ENCODE measurements at places on chromosomes 11 and 22.
A peak's percentile ranks its signal among the peaks of the same experiment; 100 is the strongest.

DNA sequence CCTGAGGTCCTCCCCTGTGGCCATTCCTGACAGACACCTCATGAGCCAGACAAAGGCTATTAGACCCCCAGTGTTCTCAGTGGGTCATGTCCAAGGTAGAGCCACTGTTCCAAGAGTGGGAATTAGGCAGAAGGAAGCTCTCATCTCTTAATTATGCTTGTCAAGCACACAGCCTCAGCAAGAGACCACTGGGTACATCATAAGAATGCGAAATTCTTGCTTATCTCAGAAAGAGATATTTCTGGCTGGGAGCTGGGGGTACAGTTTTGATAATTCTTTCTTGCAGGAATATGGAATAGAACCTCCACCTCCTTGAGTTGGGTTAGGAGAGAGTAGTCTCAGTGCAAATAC lies 1280.0 kb upstream of the CNTN5 start:
- DNase-seq, result no peak

- peak; percentile 54 for DNase-seq
Measured at GRCh38 chr11:61297341-61297740, 2.2 kb upstream of the VWCE start.

DNA sequence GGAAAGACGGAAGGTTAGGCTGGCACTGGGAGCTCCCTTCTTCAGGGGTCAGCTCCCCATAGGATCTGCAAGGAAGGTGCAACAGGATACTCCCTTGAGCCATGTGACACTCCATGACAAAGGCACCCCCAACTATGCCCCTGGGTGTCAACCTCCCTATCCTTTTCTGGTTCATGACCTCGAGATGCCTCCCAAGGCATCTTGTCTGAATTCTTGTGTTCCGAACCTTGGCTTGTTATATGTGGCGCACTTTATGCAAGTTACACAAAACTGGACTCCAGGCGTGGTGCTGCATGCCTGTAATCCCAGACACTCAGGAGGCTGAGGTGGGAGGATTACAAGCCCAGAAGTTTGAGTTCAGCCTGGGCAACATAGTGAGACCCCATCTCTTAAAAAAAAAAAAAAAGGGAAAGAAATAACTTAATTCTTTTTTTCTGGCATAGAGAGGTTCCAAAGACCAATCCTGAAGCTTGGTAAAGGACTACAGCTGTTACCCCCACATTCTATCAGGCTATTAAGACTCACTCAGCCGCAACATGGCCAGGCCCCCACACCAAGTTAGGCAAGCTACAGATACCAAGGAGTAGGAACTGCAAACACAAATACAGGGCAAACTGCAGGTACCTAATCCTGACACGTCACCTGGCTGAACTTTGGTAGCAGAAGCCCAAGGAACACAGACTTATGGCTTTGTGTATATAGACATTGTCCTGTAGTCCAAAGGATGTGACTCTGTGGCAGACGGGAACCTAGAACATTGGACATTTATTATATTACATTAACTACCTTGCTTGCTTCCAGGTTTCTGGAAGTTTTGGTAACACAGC lies 1.4 kb downstream of the C11orf24 start:
- no peak for DNase-seq

GRCh38 chr22:27775758-27776649 lies 25.6 kb downstream of the MN1 start:
- no peak for DNase-seq

DNA sequence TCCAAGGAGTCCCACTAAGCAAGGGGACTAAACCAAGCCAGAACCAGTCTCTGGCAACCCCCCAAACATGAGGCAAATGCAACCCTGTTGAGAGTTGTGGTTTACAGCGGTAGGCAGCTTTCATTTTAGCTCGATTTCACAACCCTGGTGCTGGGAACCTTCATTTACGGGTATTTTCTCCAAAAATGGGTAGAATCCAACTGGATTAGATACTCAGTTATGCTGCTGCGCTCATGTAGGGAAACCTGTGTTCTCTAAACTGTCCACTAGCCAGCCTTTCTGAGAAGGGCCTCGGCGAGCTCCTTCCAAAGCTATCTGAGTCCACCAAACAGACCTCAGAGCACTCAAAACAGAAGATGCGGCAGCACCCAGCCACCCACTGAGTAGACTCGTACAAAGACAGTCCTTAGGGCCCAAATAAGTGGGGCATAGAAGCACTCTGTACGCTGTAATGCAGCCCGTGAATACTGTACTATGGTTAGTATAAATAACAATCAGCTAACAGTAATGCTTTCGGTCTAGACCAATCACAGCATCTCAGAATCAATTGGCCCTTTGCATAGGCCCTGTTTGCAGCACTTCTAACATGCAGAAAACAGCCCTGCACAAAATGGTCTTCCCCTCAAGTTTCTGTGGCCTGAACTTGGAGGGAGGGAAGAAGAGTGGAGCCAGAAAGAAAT lies 104.7 kb downstream of the ETS1 start:
- no peak for DNase-seq

DNA sequence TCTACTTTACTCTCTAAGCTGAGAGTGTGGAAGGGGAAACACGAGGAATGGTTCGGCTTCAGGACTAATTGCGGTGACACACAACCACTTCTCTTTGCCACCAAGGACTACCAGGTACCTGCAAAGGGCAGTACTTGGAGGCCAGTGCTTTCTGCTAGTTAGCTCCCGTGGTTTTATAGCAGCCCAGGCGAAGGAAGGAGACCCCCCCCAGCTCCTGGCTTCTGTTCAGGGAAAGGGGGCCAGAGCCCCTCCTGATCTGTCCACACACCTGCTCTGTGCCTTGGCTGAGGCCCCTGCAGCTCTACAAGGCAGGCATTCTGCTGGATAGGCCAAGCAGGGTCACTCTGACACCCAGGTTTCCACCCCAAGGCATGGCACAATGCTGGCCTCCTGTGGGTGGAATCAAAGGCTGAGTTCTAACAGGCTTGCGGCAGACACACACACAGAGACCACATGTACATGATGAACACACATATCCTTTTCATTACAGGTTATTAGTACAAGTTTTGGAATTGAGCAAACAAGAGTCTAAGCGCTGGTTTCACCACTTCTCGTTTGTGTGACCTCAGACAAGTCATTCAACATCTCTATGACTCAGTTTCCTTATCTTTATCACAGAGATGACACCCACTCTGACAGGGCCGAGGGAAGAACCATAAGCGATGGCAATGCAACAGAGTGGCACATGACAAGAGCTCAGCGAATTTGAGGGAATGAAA lies 7.5 kb downstream of the SERPIND1 start:
- DNase-seq, result no peak

GRCh38 chr11:102322560-102322959 lies 5.3 kb downstream of the BIRC3 start:
- no peak for DNase-seq

- DNase-seq, result no peak
Measured at GRCh38 chr11:37496201-37496600, 898.2 kb upstream of the RAG2 start.

DNA sequence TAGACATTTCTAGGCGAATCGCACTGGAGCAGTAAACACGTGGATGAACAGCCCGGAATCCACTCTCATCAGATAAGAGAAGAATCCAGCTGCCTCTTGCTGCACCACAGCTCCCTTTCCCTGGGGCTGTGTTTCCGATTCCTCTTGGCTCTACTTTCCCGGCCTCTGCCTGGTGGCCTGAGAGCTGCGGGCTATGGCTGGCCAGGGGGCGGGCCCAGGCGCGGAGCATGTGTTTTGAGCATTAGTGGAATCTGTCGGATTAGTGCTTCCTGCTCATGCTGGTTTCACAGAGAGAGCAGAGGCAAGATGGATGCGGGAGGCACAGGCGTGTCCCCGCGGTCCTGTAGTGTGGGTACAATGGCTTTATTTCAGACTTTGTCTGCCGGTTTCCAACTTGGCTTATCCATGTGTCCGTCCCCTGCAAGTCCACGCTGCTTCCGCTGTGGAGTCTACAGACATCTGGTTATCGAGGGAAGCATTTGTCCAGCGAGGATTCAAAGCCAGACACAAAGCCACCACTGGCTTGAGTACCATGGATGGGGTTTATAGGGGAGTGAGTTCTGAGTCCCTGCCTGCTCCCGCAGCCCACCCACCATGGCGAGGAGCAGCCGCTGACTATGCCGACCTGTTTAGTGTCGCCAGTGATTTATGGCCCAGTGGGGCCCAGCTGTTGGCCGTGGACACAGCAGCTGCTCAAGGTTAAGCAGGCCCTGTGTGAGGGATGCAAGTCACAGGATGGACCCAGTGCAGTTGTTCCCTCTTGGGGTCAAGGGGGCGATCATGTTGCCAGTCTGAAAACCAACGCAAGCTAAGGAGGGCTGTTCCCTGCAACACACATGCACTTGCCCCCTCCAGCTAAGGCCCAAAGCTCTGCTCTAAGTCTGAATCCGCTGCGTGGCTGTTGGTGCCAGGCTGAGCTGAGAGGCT lies 43.3 kb upstream of the EP300 start:
- peak; percentile 95 for DNase-seq

DNA sequence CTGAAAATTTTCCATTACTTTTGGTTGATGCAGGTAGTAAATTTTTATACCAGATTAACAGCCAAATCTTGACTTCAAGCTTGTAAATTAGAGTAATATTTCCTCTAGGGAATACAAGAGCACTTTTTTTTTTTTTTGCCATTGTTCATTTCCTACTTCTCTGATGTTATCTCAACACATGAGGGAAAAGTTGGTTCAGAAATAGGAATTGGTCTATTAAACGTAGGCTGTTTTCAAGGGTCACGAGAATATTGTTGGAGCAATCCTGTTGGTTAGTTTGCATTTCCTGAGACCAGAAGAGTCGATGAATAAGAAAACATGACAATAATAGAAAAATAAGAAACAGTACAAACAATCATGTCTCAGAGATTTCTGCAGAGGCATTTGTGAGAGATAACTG lies 453.9 kb upstream of the CCDC179 start:
- DNase-seq, result no peak

DNA sequence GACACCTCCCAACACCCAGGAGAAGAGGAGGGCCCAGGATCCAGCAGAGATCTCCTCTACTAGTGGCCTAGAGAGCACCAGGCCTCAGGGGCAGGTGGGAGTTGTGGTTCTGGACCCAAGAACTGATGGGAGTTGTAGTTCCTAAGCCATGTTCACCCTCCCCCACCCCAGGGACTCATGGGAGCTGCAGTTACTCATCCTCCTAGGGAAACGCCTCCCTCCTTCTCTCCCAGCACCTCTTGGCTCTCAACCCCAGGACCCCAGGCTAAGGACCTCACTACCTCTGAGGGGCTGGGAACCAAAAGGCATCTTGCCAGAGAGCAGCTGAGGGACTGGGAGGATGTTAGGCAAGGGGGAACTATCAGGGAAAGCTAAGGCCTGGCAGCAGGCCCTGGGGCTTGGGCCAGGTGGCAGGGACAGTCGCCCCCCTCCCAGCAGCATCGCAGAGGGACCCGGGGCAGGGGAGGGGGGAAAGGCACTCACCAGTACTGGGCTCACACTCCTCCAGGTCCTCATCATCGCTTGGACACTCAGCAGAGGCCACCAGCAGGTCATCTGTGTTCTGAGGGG lies 28.9 kb downstream of the SLC22A12 start:
- DNase-seq, result peak; percentile 35

DNA sequence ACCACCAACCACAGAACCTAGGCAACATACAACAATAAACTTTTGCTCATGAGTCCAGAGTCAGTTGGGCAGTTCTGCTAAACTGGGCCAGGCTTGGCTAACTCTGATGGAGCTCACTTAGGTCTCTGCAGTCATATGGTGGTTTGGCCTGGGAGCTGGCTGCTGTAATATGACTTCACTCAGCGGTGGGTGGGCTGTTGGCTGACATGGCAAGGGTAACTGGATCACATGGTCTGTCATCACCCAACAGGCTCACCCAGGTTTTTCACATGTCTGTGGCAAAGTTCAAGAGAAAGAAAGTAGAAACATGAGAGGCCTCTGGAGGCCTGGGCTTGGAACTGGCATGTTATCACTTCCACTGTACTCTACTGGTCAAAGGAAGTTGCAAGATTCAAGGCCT lies 43.2 kb upstream of the CLMP start:
- DNase-seq, result no peak

GRCh38 chr11:45110562-45110961 lies 35.9 kb upstream of the PRDM11 start:
- peak; percentile 68 for DNase-seq

DNA sequence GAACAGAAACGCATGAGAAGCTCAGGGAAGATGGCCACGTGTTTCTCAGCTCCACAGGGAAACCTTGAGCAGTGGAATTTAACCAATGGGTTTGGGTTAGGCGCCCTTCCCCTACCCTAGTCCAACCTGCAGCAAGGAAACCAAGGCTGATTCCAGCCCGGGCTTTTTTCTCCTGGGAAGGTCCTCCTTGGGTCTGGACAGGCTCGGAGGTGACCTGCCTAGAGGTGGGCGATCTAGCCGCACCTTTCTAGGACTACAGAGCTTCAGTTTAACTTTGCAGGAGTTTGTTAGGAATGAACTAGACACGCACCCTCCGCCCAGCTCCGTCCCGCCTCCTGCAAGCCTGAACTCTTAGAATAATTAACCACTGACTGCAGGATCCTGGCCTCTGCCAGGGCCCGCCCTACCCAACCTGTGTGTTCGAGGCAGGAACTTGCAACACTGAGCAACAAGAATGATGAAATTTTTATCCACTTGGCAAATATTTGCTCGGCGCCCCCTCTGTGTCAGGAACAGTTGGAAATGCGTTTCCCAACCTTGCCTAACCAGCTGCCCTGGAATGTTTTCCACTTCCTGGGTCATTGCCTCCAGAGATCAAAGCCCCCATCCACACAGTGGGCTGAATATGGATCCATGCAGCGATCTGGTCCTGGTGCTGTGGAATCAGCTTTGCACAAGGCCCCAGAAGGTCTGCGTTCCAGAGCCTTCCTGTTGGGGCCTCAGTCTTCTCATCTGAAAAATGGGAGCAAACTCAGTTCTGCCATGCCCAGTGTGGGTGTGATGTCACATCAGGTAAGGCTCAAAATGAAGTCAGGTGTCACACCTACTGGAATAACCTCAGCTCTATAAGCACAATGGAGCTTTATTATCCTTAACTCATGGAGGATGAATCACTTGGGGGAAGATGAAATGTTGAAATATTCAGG lies 13.3 kb downstream of the MPST start:
- DNase-seq, result no peak

DNA sequence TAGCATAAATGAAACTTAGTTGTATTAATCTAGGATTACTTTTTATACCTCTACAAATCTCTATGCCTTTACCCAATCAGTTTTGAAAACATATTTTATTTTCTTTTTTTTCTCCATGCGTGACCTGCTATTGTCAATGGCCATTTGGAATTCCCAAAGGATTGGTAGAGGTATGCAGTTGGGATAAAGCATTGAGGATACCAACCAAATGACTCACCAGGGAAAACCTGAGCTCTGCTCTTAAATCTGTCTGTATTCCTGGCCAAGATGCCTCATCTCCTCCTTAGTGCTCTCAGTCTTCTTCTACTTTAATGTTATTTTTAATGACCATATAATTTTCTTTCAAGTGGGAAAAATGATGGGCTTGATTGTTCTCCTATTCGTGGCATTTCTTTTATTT lies 61.9 kb downstream of the EHF start:
- no peak for DNase-seq

DNA sequence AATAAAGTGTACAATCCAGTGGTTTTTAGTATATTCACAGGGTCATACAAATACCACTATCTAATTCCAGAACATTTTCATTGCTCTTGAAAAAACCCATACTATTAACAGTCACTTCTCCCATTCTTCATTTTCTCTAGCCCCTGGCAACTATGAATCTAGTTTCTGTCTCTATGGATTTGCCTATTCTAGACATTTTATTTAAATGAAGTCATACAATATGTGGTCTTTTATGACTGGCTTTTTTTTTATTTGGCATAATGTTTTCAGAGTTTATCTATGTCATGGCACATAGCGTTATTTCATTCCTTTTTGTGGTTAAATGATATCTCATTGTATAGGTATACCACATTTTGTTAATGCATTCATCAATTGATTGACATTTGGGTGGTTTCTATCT lies 59.4 kb downstream of the KDM2A start:
- DNase-seq, result peak; percentile 20

GRCh38 chr22:26502688-26503561 lies 9.3 kb downstream of the TFIP11 start:
- DNase-seq, result peak; percentile 33

Data from HFFc6 (cell line).